ENCODE measurements at places on chromosomes 12 and 14.

DNA sequence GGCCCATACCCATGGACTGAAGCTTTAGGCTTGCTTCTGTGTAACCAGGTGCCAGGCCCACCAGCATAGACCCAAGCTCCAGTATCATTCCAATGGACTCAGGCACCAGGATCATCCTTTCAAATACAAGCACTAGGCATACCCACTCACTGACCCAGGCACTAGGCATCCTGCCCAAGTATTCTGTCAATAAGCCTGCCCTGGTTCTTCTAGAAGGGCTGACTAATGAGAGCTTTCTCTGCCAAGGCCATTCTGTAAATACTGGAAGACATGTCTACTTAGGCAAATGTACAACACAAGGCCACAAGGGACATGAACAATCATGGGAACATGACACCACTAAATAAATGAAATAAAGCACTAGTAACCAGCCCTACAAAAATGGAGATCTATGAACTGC is 352.2 kb downstream of the FSCB start:
- no peak for DNase-seq

- no peak for DNase-seq
Observed at GRCh38 chr14:100403105-100403504, 80.0 kb downstream of the SLC25A47 start.

DNA sequence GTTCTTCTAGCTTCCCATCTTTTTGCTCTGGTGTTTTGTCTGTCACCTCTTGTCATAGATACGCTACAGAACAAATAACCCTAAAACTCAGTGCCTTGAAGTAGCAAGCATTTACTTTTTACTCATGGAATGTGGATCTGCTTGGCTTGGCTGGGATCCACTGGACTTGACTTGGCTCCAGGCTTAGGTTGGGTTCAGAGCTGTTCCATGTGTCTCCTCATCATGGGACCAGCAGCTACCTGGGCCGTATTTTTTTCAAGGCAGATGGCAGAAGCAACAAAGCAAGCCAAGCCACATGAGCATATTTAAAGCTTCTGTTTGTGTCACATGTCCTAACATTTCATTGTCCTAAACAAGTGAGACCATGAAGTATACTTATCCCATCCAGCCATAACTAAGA is 48.7 kb upstream of the ATF1 start:
- no peak for DNase-seq

GRCh38 chr14:31209605-31210004 is 2.0 kb upstream of the HECTD1 start:
- no peak for DNase-seq

- peak; percentile 47 for DNase-seq
Observed at GRCh38 chr12:57621497-57622292, 10.5 kb downstream of the ARHGEF25 start.

DNA sequence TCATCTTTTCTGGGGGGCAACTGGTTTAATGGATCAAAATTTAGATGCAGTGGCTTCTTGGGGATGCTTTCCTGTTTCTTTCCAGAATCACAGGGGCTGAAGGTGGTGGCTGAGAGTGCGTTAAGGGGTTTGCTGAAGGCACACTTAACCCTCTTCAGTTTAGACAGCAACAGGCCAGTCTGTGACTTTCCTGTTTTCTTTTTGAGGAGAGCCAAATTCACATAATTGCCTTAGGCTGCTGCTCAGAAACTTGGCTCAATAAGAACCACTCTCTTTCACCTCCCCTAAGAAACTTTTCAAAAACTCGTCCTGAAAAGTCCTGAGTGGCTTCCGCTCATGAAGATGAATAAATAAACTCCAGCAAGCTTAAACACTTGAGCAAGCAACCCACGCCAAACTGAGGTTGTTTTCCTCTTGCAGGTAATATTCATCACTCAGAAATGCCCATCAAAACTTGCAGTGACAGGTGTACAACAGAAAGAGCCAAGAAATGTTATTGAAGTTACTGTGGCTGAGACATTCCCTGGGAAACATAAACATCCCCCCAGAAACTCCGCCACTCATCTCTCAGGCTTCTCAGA is 510.4 kb downstream of the TMEM132D start:
- no peak for DNase-seq

- peak; percentile 2 for DNase-seq
Observed at GRCh38 chr14:34682787-34683321, 31.5 kb downstream of the CFL2 start.

DNA sequence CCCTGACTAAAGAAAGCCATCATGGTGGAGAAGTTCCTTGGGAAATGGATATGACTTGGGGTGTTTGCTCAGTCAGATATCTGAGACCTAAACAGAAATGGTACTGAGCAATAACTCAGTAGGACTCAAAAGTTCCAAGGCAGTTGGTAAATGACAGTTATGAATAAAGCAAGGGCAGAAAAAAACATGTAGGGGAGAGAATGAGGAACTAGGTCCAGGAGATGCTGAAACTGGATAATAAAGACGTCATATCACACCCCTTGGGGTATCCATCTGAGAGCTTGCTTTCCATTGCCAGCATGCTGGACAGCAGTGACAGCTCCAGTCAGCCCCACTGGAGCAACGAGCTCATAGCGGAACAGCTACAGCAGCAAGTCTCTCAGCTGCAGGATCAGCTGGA is 37.5 kb downstream of the RPGRIP1 start:
- DNase-seq, result no peak

DNA sequence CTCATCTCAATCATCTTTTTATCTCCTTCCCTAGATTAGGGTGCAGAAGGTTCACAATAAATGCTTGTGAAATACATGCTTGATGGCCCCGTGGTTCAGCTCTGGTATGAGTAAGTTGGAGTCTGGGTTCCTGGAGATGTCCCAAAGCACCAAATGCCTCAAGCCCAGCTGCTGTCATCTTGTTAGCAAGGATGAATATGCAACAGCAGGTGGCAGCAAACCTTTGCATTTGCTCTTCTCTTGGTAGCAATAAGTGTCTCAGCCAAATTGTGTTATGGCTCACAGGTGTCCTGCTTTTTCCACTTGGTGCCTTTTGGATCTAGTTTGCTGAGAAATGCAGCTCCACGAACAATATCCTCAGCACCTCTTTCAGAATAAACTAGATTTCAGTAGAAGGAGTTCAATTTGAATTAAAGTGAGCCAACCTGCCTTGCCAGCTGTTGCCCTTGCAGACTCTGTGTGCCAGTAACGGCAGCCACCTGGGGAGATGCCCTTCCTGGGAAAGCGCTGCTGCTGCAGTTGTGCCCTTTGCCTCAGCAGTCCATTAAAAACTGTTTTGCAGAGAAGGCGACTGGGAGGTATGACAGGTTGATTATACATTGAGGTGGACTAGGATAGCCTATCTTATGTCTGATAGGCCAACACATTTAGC is 417.3 kb downstream of the SNAPC1 start:
- no peak for DNase-seq

- no peak for DNase-seq
Observed at GRCh38 chr12:128914908-128915563, 61.8 kb downstream of the GLT1D1 start.

Measured in CD4-positive, alpha-beta T cell treated with Interleukin-6 at 100 ng/mL for 8 hours (primary cell).